Nucleus accumbens (tissue), 56 donors: ENCODE measurements at places on chromosomes 3 and 15.

GRCh38 chr3:140386357-140387100 lies 291.3 kb upstream of the TRIM42 start:
- no peak for DNase-seq

DNA sequence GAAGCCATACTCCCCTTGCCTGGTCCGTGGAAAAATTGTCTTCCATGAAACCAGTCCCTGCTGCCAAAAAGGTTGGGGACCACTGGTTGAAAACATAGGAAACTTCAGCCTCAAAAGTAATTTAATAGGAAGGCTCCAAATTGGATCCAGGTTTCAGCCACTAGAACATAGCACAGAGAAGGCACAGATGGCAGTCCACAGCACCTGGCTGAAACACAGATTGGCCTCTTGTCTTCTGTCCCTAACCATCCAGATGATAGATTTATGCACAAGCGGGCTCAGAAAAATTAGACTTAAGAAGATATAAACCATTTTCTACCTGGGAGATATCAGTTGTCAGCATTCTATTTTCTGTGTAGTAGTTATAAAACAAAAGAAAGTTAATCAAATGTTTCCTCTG lies 397.1 kb downstream of the CNTN4 start:
- DNase-seq, result no peak

DNA sequence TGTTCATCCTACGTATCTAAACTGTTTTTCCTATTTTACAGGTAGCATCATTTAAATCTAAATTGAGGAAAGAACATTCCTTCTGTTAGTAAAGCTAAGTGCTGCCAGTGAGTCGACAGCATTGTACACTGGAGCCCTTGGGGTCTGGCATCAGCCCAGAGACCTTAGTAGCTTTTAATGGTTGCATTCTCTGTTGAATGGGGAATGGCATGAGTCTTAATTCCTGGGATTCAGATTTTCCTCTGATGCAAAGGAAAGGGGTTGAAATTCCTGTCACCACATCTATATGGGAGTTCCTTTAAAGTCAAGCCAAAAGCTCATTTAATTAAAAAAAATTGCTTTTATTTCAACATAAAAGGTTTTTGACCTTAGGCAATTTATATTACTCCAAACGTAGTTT lies 148.4 kb upstream of the GBE1 start:
- DNase-seq, result no peak

GRCh38 chr15:89898614-89899294 lies 5.0 kb upstream of the AP3S2 start:
- no peak for DNase-seq

DNA sequence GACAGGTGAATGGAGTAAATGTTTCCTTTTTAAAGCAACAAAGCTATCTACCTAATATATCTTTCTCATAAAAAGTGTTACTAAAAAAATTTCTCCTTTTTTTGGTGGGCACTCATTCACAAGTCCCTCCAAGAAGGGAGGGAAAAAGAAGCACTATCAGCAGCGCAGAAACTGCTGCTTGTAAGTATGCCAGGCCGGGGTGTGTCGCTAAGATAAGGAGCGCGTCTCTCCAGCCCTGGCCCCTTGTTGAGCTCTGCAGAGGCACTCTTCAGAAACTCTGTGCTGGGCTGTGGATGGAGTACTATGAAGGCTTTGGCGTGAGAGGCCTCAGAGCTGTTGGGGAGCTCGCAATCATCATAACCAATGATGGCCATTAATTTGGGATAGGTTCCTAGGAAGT lies 49.1 kb downstream of the ZDHHC3 start:
- no peak for DNase-seq

DNA sequence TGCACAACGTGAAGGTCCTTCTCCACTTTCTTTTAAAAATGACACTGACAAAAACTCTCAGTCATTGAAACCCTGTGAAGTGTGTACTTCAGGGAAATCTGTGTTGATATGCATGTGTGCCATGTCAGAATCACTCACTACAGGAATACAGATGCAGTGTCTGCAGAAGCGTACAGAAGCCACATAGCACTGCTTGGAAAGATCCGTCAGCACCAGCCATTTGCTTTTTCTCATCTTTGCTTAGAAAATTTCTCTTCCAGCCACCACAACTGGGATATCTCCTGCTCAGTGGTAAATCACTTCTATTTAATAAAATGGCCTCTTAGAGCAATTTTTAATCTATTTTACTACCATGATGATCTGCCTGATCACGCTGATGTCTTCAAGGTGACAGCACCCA lies 91.3 kb upstream of the ARHGEF26 start:
- DNase-seq, result no peak

- no peak for DNase-seq
Observed at GRCh38 chr3:33364060-33364459, 76.1 kb downstream of the UBP1 start.
